ENCODE measurements at places on chromosomes 13 and 19.
A peak's percentile ranks its signal among the peaks of the same experiment; 100 is the strongest.

- DNase-seq, result peak; percentile 60
These were observed 52.0 kb downstream of the SLC7A1 start for GRCh38 chr13:29543230-29544215.

DNA sequence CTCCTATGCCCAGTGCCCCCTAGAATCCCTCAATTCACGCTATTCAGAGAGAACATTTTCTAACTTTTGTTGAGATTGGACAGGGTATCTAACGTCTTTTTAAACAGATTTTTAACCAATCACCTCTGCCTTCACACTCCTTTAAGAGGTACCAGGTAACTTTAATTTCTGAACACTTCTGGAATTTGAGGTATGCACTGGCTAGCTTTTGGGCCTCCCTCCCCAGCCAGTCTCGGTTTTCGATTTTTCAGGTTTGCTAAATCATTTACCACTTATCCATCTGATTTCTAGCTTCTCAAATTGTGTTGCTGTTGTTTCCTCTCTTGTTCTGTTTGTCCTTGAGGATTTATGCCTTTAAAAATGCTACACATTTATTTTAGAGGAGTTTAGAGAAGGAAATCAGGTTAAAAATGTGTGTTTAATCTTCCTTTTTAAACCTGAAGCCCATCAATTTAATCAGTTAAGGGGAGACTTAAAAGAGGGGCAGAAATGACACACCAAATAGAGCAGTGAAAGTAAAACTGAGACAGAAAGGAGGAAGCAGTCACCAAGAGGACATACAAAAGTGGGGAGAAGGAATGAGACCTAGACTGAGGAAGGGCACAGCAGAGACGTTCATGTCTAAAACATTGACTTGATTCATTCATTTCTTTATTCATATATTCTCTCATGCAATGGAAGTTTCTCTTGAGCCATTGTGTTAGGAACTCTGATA lies 139.6 kb upstream of the HTR2A start:
- DNase-seq, result no peak

GRCh38 chr13:22793598-22794134 lies 387.1 kb upstream of the SGCG start:
- no peak for DNase-seq

GRCh38 chr19:42501733-42502132 lies 26.5 kb downstream of the CEACAM1 start:
- no peak for DNase-seq

DNA sequence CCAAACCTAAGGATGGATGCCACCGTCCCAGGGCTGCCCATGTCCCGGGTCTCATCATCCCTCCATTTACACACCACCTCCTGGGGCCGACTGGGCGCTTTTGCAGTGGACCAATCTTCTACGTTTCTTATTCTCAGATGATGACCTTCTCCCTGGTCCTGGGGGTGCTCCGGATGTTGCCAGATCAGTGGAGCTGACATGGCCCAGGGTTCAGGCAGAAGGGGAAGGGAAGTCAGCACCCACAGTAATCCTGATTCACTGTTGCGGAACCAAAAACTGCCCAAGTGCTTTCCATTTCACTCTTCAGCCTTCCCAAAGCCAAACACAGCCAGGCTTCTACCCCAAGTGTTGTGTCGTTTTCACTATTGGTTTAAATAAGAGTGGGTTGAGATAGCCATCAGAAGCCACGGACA lies 29.8 kb downstream of the RAB20 start:
- no peak for DNase-seq

DNA sequence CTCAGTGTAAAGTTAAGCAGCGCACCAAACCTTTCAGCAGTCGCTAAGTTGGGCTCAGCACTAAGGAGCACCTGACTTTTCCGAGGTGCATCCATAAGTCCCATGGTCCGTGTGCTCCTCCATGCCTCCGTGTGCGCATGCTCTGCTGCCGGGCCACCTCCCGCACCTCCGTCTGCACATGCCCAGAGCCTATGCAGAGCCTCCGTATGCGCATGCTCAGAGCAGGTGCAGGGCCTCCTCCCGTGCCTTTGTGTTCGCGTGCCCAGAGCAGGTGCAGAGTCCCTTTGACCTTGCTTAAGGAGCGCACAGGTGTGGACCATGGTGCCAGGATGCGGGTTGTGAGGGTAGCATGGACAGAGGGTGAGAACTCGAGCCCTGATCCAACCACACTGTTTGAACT lies 46.0 kb downstream of the ATP11A start:
- no peak for DNase-seq

DNA sequence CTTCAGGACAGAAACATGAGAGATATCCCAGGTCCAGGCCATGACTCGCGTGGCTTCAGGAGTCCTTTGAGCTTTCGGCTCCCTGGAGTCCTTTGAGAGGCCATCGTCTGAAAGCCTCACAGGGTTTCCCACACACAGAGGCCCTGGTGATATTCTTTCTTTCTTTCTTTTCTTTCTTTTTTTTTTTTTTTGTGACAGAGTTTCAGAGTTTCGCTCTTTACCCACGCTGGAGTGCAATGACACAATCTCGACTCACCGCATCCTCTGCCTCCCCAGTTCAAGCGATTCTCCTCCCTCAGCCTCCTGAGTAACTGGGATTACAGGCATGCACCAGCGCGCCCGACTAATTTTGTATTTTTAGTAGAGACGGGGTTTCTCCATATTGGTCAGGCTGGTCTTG lies 5.5 kb downstream of the SIN3B start:
- no peak for DNase-seq

DNA sequence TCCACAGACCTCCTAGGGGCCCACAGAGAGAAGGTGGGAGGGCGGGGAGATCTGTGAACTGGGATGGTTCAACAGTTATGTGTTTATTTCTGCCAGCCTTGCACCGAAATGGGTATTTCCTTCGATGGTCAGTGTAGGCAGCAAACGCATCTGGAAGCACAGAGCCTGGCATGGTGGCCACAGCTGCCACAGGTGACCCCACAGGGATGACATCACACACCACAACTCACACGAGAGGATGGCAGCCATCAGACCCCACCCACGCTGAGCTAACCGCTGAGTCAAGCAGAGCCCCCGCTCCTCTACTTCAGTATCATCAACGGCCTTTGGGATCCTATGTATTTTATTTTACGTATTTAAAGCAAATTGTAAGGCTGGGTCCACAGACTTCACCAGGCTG lies 37.4 kb downstream of the NAXD start:
- DNase-seq, result no peak

DNA sequence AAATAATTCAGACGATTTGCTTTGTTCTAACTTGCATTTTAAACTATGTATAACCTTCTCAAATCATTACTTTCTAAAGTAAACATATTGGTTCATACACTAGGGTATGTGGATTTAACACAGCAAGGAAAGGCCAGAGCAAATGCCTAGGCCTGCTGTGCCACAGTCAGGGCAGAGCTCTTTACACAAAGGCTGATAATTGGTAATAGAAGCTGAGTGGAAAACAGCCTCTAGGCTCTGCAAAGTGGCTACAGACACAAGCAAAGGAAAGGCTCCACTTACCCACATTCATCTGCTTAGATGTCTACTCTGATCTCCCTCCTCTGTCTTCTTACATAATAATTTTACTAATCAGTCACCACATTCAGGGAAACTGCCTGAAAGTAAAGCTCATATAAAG lies 382.9 kb downstream of the OLFM4 start:
- no peak for DNase-seq

DNA sequence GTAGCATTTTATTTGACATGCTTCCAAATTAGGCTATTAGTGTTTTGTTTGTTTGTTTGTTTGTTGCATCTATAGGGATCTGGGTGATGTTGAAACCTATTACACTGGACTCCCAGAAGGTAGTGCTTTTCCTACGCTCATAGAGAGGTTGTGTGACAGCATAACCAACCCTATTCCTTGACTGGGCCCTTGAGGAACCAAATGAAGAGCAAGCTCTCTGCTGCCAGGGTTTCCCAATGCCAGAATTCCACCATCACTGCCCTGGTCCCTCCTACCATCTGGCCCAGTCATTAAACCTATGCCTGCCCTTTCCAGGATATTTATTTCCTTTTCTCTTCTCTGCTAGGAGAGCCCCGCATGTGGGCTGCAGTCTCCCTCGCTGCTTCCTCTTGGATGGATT lies 210.6 kb downstream of the IRS2 start:
- DNase-seq, result no peak

- no peak for DNase-seq
These were observed 1.8 kb upstream of the LRRC4B start for GRCh38 chr19:50569938-50570540.

DNA sequence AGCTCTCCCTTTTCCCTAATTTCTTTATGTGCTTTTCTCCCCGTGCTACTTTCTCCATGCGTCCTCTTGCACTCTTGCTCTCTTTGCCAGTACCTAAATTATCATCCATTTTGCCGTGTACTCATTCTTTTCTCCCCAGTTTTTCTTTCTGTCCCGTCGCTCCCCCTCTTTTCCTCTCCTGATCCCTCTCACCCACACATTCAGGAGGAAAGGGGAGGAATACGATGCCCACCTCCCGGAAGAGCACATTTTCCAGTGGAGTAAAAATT lies 821 bp downstream of the ZNF616 start:
- no peak for DNase-seq

- DNase-seq, result no peak
These were observed 388.9 kb upstream of the DACH1 start for GRCh38 chr13:72255908-72256307.

DNA sequence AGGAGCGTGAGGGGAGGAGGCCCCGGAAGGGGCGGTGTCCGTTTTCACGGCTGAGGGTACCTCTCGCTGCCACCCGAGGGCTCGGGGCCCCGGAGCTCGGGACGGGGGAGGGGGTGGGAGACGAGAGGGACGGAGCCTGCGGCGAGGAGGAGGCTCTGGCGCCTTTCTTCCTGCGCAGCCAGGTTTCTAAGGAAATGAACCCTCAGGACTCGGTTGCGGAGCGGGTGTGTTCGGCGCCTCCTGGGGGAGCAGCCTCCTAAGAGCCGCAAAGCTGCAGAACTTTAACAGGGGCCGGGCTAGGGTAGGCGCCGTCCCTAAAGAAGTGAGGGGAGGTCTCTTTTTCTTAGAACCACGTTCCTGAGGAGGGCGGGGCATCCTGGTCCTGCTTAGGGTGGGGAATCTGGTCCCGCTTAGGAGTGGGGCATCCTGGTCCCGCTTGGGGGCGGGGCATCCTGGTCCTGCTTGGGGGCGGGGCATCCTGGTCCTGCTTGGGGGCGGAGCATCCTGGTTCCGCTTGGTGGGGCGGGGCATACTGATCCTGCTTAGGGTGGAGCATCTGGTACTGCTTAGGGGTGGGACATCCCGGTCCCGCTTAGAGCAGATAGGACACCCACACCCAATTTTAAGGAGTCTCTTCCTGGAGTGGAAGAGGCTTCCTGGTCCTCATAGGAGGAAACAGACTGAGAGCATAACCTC lies 6.2 kb downstream of the SYT5 start:
- peak; percentile 65 for DNase-seq

DNA sequence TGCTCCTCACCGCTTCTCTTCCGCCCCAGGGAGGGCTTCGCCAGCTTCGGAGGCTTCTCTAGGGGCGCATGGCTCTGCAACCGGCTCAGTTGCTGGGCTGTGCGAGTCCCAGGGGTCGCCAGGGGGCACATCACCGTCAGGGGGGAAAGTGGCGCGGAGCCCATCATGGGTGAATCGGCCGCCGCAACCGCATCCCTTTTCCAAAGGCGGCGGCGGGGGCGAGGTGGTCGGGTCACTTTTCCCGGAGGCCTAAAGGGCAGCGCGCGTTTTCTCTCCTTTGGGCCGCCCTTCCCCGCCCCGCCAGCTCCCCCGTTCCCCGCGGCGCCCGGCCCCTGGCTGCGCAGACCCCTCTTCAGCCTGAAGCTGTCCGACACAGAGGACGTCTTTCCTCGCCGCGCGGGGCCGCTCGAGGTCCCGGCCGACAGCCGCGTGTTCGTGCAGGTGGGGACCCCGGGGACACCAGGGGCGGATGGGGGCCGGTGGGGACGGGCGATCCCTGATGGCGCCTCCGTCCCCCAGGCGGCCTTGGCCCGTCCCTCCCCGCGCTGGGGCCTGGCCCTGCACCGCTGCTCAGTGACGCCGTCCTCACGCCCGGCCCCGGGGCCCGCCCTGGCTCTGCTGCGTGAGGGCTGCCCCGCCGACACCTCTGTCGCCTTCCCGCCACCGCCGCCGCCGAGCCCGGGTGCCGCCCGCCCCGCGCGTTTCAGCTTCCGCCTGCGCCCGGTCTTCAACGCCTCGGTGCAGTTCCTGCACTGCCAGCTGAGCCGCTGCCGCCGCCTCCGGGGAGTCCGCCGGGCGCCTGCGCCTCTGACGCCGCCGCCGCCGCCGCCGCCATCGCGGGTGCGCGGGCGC lies 1.7 kb downstream of the TGFBR3L start:
- peak; percentile 73 for DNase-seq

DNA sequence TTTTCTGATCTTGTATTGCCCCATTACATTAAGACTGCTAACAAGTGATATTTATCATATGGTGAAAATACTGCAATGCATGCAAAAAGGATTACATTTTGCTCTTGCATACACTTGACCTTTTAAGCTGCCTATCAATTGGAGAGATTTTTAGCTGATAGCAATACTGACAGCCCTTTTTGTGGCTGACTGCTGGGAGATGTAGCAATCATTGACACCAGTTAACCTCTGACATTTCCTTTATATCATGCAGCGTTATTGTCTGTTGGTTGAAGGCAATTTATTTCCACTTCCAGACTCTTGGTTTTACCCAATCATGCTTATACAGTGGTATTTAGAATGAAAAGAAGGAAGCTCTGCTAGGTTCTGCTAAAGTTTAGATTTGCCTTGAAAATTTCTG lies 364.0 kb downstream of the LMO7 start:
- no peak for DNase-seq

- DNase-seq, result no peak
These were observed 57.3 kb downstream of the IRS2 start for GRCh38 chr13:109728791-109729731.

DNA sequence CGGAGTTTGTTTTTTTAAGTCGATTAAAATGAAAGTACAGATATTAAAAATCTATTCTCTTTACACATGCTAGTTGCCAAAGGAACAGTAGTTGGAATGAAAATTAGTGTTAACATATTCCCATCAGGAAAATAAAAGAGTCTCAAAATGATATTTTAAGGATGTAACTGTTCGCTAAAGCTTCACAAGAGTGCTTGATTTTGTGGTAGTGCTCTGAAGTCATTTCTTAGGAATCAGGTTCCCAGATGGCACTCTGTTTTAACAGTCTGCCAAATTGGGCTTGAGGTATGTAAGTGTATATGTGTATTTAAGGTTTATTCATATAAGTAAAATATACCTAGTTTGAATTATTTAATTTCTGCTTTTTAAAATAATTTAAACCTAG lies 128.8 kb downstream of the LMO7 start:
- DNase-seq, result no peak

GRCh38 chr13:106612688-106613087 lies 44.8 kb upstream of the ARGLU1 start:
- no peak for DNase-seq
